Frontal cortex (tissue), 4 donors: ENCODE measurements at places on chromosomes 7 and 10. TPM values are rescaled to one million over a fixed set of nuclear protein-coding genes. Genes with fewer than 3 reads are reported as not detected.

HTR7 gene
- 14.3 TPM for total RNA-seq

DNA sequence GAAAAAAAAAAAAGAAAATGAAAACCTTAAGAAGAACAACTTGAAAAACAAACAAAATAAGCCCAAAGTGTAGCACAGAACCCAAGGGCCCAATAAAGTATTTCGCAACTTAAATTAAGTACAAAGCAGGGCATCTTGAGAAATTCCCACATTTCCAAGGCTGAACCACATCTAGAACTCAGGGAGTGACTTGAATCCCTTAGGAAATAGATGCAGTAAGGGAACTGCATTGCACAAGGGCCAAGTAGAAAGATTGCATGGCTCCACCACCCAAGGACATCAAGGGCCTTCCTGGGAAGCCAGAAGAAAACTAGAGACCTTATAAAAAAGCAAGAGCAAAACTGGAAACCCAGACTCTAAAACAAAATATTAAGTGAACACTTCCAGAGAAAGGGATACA is 352.7 kb downstream of the CXCL12 start:
- no peak for DNase-seq

ACTL6B gene
- total RNA-seq = 163 TPM

GRCh38 chr10:101214446-101215396 is 14.5 kb downstream of the LBX1 start:
- DNase-seq = peak; percentile 44

GRCh38 chr7:133778472-133778871 is 348.7 kb upstream of the LRGUK start:
- DNase-seq = no peak

- DNase-seq = no peak
Observed at GRCh38 chr7:157711353-157711888, 374.6 kb downstream of the DNAJB6 start.

DNA sequence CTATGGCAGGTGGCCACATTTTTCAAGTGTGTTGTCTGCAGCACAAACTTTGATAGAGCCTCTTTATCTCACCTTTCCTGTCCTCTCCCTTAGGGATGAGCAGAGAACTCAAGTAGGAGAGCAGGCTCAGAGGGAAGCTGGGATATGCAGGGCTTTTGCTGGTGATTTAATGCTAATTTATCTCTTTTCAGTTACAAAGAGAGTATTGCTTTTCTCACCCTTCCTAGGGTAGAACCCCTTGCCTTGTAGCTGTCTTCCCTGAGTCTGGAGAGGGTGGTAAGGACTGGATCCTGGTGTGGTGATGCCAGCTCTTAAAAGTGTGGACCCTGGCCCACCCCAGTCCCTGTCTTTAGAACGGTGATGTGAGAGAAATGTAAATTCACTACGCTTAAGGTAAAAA is 1061.4 kb downstream of the TYW1 start:
- no peak for DNase-seq

- no peak for DNase-seq
Observed at GRCh38 chr10:65416094-65416493, 1509.7 kb upstream of the LRRTM3 start.

RHEB gene
- 119 TPM for total RNA-seq

GRCh38 chr7:130939321-130940095 is 205.5 kb upstream of the KLF14 start:
- no peak for DNase-seq

GRCh38 chr7:79050603-79051002 is 402.9 kb downstream of the MAGI2 start:
- no peak for DNase-seq

- no peak for DNase-seq
Observed at GRCh38 chr7:45889367-45890067, 1.2 kb downstream of the IGFBP1 start.

DNA sequence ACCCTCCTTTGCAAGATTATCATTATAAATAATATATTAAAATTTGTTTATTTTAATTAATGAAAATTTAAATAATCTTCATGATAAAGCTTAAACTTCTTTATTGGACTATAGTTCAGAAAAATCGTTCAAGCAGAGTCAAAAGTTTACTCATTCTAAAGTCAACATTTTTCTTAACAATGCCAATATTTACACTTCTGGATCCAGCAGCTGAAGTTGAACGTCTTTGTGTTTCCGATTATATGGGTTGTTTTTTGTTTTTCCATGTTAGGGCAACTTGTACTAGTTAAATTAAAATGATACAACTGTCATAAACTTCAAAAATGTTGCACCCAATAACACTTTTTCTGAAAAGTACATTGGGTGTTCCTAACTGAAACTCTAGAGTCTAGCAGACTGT is 43.8 kb downstream of the GRB10 start:
- no peak for DNase-seq

GRCh38 chr10:11035301-11035991 is 17.8 kb downstream of the CELF2 start:
- no peak for DNase-seq
